Naive thymus-derived CD8-positive, alpha-beta T cell (primary cell): ENCODE measurements at places on chromosomes 5 and 9.

DNA sequence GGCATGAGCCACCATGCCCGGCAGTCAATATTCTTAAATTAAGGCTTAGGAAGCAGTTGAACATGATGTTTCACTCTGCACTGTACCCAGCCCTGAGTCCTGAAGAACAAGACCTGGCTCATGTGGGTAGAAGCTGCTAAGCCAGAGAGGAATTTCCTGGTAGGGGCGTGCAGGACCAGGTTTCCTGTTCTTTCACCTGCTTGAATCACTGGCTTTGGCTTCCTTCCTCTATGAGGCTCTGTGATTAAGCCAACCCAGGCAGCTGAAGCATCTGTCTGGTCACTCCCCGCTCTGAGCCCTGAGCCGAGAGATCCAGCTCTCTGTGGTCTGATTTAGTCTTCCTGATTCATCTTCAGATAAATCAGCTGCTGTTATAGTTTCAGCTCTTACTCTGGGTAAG, 29.1 kb downstream of the CFAP77 start:
- no peak for DNase-seq

GRCh38 chr5:91885291-91886265, 502.5 kb upstream of the ARRDC3 start:
- no peak for DNase-seq

DNA sequence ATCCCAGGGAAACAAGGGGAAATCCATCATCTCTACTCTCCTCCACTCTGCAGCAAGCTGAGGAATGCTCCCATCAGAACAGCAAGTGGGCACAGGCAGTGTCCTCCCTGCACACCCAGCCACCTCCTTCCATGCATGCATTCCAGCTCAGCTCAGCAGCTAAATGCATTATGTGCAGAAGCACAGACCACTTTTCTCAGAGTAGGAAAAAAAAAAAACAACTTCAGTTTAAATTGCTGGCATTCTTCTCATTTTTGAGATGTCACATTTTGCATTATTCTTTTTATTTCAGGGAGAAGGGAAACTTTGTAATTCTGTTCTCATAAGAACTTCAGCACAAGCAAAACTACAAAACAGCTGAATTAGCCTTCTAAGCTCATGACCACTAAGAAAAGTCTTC, 312.2 kb downstream of the SEMA5A start:
- no peak for DNase-seq

DNA sequence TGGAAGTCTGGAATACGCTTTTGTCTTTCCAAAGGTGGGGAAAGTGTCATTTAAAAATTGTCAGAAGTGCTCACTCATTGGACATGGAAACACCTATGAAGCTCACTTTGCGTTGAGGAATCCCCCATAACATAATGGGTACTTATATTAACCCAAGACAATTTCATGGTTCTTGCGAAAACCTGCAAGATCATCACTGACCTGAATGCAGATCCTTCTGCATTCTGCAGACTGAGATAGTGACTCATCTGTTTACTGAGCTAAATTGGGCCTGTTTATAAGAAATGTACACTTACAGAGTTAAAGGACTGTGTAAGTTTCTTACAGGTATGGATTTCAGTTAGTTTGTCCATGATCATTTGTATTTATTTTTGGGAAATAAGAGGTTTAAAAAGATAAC, 153.0 kb downstream of the HMHB1 start:
- DNase-seq = no peak

- no peak for DNase-seq
Measured at GRCh38 chr5:86613455-86613854, 4.3 kb upstream of the COX7C start.

- DNase-seq = no peak
Measured at GRCh38 chr9:77876590-77876989, 155.0 kb downstream of the GNAQ start.

- no peak for DNase-seq
Measured at GRCh38 chr9:18159254-18159653, 314.7 kb upstream of the ADAMTSL1 start.

DNA sequence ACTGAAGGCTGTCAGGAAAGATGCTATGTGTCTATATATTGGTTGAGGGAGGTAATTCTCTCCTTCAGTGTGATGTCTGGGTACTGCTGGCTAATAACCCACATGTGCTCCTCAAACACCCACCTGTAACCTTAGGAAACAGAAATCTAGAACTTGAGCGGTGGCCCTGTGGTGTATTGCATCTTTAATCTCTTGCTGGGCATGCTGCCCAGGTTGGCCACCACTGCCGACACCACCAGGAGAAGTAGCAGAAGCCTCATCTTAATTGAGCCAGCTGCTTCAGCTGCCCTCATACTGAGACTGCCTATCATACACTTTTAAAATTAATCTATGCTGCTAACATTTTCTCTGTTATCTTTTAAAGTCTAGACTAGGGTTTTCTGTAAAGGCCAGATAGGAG, 103.5 kb upstream of the C5orf63 start:
- DNase-seq = no peak

- no peak for DNase-seq
Measured at GRCh38 chr5:50822761-50823160, 156.3 kb downstream of the PARP8 start.

GRCh38 chr9:129863059-129863690, 27.9 kb downstream of the USP20 start:
- DNase-seq = peak; percentile 56
